Brain (organoid and tissue), 16 donors: ENCODE measurements at places on chromosomes 16 and 17. TPM values are rescaled to one million over a fixed set of nuclear protein-coding genes. Genes with fewer than 3 reads are reported as not detected.

NSRP1 gene
- 13.1 TPM for polyA plus RNA-seq

ARHGDIA gene
- polyA plus RNA-seq: 480 TPM

ENPP7 gene
- polyA plus RNA-seq: not detected

HBQ1 gene
- polyA plus RNA-seq: 2.1 TPM

SLC47A1 gene
- polyA plus RNA-seq: 1.2 TPM

KCNJ2 gene
- 1.2 TPM for polyA plus RNA-seq

MPO gene
- 0.88 TPM for polyA plus RNA-seq

ZSCAN10 gene
- not detected for polyA plus RNA-seq

HEATR9 gene
- not detected for polyA plus RNA-seq

NEK8 gene
- polyA plus RNA-seq: 2.1 TPM

TBC1D3H gene
- polyA plus RNA-seq: not detected

METRNL gene
- polyA plus RNA-seq: 36.9 TPM

KRT17 gene
- polyA plus RNA-seq: 16.0 TPM

SCGB1C2 gene
- not detected for polyA plus RNA-seq

GSG1L gene
- 3.6 TPM for polyA plus RNA-seq

ZNF646 gene
- polyA plus RNA-seq: 25.8 TPM

CLEC19A gene
- not detected for polyA plus RNA-seq

C16orf86 gene
- polyA plus RNA-seq: 6.6 TPM

KRT27 gene
- not detected for polyA plus RNA-seq

MEFV gene
- 0.34 TPM for polyA plus RNA-seq

SEPTIN12 gene
- not detected for polyA plus RNA-seq

TBC1D3 gene
- polyA plus RNA-seq: not detected

MFAP4 gene
- 30.0 TPM for polyA plus RNA-seq

SGCA gene
- polyA plus RNA-seq: 1.6 TPM

KAT2A gene
- polyA plus RNA-seq: 19.4 TPM

MRTFB gene
- polyA plus RNA-seq: 15.6 TPM

XYLT1 gene
- 10.4 TPM for polyA plus RNA-seq

GRAPL gene
- not detected for polyA plus RNA-seq

CACNA1G gene
- 2.0 TPM for polyA plus RNA-seq

KRTAP9-4 gene
- polyA plus RNA-seq: not detected

PIRT gene
- polyA plus RNA-seq: 1.6 TPM

CFAP119 gene
- 13.4 TPM for polyA plus RNA-seq

CKLF gene
- polyA plus RNA-seq: 90.4 TPM

TOX3 gene
- 38.1 TPM for polyA plus RNA-seq

PLXDC1 gene
- polyA plus RNA-seq: 15.8 TPM

ATXN2L gene
- 225 TPM for polyA plus RNA-seq

SLC2A4 gene
- 1.6 TPM for polyA plus RNA-seq

CNTROB gene
- polyA plus RNA-seq: 42.7 TPM

SCIMP gene
- polyA plus RNA-seq: 0.44 TPM

CCL14 gene
- polyA plus RNA-seq: 4.4 TPM

NPIPA5 gene
- polyA plus RNA-seq: 12.2 TPM

MT1B gene
- not detected for polyA plus RNA-seq
